ENCODE measurements at places on chromosomes 11 and 22.
A peak's percentile ranks its signal among the peaks of the same experiment; 100 is the strongest.

DNA sequence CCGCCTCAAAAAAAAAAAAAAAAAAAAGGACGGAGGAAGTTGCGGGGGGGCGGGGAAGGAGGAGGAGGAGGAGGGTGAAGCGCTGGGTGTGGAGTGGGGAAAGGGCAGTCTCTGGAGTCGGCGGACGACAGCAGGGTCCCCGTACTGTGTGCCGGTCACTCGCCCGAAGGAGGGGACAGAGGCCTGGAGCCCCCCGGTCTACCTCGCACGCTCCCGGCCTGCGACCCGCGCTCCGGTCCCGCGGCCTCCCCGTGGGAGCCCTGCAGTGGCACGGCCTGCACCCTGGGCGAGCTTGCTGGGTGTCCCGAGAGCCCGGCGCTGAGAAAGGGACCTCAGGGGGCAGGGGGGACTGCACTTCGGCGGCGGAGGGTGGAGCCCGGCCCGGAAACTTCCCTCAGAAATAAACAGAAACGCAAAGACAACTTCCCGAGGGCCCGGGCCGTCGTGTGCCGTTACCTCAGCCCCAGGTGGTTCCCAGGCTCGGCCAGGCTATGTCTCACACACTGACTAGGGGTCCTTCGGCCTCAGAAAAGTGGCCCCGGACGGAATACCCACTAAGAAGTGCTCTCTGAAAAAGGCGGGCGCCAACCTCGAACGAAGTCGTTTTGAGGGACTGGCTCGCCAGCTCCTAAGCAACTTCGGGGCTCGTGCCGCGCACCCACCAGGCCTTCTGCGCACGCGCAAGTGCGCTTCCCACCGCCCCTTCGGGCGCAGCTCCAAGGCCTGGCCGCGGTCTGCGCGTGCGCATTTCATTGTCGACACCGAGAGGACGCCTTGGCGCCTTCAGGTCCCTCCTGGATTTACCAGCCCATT, at the start of gene MAJIN:
Gene MAJIN (minus strand): TSS at position 688 of the 813 bp plus-strand sequence. CDS start 12,703 bp downstream, outside the sequence.
- DNase-seq: peak; percentile 81

DNA sequence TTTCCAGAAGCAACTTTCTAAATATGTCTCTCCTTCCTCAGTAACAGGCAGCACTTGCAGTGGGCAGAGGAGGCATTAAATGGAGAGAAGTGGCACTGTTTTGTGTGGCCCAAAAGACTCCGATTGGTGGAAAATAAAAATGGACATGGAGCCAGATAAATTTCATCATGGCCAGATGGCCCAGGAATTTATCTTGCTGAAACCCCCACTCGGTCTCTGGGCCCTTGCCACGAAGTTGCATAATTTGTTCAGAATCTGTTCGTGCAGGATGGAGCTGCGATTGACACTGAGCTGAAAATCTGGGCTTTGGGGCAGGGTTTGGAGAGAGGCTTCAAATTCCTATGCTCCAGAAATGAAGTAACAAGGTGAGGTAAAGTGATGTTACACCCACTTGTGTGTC, 65.5 kb downstream of the C11orf91 start:
- DNase-seq: peak; percentile 92

DNA sequence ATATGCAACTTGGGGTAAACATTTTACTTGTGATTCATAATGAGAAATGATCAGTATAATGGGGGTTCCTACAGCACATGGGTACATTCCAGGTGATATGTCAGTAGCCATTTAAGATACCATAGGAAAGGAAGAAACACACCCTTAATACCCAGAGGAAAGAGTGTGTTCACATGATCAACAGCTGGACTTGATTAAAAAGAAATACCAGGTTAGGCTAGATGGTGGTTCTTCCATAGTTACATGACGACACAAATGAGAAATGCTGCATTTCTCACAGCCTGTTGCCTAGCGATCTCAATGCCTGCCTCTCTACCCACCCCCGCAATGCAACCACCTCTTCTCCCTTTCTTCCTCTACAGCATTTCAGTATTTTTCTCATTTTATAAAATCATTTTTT, 96.8 kb downstream of the TTC28 start:
- peak; percentile 75 for DNase-seq

DNA sequence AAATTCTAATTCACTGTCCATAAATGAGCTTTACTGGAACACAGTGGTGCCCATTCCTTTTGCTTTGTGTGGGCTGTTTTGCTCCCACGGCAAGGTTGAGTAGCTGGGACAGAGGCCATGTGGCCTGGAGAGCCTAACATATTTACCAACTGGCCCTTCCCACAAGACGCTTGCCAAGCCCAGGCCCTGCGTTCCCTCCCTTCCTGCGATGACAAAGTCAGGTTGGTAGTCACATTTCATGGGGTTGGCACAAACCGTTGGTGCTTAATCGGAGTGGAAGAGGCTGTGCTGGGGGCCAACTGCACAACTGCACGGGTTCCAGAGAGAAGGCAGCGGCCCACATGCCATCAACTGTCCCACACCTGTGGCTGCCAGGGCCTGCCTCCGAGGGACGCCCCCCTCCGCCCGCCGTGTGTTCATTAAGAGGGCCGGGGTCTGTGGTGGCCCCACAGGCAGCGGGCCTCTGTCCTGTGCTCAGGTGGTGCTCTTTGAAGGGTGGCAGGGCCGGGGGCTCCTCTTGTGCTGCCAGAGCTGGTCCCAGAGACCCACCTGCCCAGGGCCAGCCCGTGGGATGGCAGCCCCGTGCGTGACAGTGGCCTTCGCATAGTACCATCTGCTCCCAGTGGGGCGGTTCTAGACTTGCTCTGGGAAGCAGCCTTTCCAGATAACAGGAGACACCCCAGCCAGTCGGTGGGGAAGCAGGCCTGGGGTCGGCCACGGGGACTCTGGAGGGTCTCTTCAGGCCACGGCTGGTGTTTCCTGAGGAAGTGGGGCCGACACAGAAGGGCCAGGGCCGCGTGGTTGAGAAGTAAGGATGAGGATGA, 81.5 kb upstream of the CLDN5 start:
- no peak for DNase-seq

- no peak for DNase-seq
These were observed 5.5 kb downstream of the GP1BB start for GRCh38 chr22:19728836-19729235.

- DNase-seq: no peak
These were observed 96.7 kb upstream of the CD44 start for GRCh38 chr11:35042224-35042623.

Data from fibroblast of pulmonary artery (primary cell).